Hepatocyte (in vitro differentiated cells): ENCODE measurements at places on chromosomes 12 and 14. TPM values are rescaled to one million over a fixed set of nuclear protein-coding genes. Genes with fewer than 3 reads are reported as not detected.

The PPFIA2 gene
- 1.2 TPM in 1 of 2 replicates, not detected in the other for polyA plus RNA-seq

- DNase-seq: peak; percentile 44
These were observed 67.5 kb downstream of the DIP2B start for GRCh38 chr12:50572287-50572686.

- DNase-seq: no peak
These were observed 827.7 kb downstream of the TMTC2 start for GRCh38 chr12:83514372-83514771.

- peak; percentile 39 for DNase-seq
These were observed 106.5 kb downstream of the EML1 start for GRCh38 chr14:99899578-99900178.

- no peak for DNase-seq
These were observed 962 bp upstream of the KERA start for GRCh38 chr12:91058786-91059185.

The PLCZ1 gene
- not detected in 2 replicates for polyA plus RNA-seq

The SPIC gene
- polyA plus RNA-seq: not detected in 2 replicates

- DNase-seq: no peak
These were observed 780 bp downstream of the SERPINA4 start for GRCh38 chr14:94562022-94562421.

DNA sequence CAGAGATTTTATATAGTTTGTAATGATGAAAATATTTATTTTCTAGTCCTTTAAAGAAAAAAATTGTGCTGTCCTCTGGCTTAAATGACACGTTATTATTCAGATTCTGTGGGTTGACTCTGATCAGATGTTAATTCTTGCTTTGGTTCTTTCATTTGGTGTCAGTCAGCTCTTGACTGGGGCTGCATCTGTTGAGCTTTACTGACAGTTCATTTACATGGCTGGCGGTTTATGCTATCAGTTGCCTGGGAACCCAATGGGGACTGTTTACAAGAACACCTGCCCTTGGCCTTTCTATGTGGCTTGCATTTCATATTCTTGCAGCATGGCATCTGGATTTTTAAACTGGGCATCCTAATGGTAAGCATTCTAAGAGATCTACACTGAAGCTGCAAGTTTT lies 667.1 kb upstream of the FBXO33 start:
- DNase-seq: no peak

DNA sequence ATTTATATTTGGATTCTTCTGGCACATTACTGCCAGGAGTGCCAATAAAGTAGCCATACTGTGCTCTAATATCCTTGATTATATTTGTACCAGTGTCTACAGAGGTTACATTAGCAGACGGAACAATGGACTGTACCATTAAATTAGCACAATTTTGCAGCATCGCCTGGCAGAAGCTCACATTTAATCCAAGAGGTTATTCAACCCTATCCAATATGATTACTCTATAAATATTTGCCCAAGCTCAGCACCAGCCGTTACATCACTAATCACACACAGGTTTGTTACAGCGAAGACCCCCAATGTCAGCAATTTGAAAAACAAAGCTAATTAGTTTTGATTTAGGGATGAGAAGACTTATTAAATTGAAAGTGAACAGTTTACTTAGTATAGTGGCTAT lies 16.9 kb upstream of the MGST1 start:
- DNase-seq: no peak

DNA sequence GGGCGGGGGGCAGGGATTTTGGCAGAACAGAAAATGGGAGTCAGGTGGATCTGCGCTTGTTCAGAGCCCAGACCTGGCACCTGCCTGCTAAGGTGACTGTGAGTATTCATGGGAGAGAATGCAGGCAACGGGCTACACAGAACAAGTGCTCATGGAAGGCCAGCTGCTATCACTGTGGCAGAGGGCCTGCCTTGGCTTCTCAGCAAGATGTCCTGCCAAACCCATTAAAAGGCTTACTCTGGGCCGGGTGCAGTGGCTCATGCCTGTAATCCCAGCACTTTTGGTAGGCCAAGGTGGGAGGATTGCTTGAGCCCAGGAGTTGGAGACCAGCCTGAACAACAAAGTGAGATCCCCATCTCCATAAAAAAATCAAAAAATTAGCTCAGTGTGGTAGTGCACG lies 21.0 kb downstream of the DIO3 start:
- no peak for DNase-seq

DNA sequence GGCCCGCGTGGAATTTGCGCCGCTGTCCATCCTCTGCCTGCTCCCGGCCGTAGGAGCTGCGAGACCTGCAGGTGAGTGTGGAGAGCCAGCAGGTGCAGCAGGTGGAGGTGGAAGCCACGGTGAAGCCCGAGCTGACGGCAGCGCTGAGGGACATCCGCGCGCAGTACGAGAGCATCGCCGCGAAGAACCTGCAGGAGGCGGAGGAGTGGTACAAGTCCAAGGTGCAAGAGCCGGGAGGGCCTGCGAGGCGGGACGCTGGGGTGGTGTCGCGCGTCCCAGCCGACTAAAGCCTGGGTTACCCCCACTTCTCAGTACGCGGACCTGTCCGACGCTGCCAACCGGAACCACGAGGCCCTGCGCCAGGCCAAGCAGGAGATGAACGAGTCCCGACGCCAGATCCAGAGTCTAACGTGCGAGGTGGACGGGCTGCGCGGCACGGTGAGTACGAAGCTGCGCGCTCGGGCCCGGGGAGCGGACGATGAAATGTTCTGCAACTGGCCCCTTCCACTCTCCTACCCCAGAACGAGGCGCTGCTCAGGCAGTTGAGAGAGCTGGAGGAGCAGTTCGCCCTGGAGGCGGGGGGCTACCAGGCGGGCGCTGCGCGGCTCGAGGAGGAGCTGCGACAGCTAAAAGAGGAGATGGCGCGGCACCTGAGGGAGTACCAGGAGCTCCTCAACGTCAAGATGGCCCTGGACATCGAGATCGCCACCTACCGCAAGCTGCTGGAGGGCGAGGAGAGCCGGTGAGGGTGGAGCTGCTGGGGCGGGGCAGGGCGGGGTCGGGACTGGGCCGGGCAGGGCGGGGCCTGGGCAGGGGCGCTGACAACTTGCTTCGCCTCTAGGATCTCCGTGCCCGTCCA lies 2.1 kb downstream of the PRPH start:
- peak; percentile 59 for DNase-seq

The STX2 gene
- polyA plus RNA-seq: 12.4 and 15.8 TPM in 2 replicates
